Cardiac septum (tissue), 1 donor: ENCODE measurements at places on chromosomes 4 and X.

GRCh38 chr4:76282941-76283689, 23.4 kb upstream of the STBD1 start:
- no peak for DNase-seq

- no peak for DNase-seq
Measured at GRCh38 chr4:173038192-173038896, 130.3 kb upstream of the GALNT7 start.

DNA sequence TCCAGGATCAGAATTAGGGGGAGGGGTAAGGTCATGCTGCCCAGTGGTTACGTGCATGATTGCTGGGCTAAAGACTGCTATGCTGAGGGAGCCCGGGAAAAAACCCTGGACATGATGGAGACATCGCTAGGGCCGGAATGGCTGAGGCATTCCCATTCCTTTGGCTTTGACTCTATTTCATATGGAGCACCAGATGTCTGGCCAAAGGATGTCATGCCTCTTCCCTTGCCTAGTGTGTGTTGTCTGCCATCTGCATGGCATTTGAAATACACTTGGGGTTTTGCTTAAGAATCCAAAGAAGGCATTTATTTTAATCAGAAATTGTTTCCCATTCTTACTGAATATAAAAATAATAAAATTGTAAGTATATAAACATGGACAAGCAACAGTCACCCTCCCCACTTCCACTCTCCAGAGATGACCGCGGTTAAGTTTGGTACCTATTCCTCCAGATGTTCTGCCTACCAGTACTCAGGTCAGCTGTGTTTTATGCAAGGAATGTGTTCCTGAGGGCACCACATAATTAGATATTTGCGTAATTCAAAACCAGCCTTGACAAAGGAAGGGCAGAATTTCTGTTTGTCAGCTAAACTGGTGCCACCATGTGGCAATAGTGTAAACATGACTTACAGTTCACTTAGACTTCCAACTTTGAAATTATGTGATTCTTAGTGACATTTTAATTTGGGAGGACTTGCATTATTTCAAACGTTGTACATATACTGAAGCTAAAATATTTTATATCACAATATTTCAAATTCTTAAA, 105.9 kb downstream of the CT47B1 start:
- DNase-seq: no peak

- DNase-seq: no peak
Measured at GRCh38 chr4:78410676-78411075, 140.9 kb upstream of the ANXA3 start.

DNA sequence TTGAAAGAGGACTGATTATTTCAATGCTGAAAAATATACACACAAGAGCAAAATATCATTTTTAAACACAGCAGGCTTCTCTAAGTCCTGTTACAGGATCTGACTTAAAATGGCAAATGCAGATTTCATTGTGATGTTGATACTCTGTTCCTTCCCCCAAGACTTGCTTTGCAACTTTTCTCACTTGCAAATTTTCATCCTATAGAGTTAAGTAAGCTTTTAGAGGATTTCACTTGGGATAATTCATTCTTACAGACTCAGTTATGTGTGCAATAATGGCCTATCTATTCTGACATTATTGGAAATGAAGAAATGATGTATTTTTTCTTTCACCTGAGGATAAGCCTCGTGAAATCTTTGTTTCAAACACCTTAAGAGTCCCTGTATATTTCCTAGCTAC, 2403.2 kb downstream of the ARAP2 start:
- no peak for DNase-seq

DNA sequence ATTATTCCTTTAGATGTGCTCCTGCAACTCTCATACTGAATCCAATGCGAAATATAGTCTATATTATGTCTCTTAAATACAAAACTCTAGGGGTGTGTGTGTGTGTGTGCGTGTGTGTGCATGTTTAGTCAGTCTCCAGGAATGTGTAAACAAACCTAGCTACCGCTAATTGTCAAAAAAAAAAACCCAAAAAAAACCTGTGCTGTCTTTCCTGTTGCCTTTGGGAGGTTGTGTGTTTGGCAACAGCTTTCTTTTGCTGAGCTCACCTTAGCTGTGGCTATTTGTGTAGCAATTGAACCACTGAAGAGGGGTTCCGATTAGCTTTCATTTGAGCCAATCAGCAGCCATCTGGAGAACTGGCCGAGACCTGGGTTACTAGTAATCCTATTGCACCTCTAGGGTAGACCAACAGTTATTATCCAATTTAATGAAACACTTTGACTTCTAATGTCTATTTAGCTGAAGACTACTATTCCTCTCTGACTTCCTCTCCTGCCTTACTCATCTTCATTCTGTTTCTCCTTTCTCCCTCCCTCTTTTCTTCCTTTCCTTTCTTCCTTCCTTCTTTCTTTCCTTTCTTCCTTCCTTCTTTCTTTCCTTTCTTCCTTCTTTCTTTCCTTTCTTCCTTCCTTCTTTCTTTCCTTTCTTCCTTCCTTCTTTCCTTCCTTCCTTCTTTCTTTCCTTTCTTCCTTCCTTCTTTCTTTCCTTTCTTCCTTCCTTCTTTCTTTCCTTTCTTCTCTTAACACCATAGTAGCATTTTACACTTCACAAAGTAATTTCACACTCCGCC, 471.1 kb downstream of the GBA3 start:
- DNase-seq: no peak

DNA sequence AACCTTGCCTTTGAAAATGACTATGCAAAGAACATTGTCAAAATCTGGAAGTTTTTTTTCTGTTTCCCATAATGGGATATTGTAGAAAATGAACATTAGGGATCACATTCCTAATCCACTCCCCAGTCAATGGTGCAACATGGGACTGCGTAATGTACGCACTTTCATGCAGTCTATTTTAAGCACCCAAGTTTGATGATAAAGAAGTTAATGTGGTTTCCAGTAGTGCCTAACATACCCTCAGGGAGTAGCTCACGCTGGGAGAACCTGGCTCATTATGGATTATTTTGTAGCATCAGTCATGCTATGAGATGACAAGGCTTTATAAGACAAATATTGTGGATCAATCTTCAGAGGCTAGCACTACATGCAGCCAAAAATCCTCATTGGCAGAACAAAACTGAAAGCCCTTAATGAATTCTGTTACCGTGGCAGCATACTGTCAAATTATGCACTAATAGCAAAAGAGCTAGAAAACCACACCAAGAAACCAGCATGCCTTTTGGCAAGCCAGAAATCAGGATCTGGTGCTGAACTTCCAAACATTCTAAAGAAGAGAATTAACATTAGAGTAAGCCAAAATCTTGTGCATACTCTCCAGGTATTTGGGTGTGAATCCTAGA, 1392.8 kb upstream of the TENM3 start:
- DNase-seq: no peak

DNA sequence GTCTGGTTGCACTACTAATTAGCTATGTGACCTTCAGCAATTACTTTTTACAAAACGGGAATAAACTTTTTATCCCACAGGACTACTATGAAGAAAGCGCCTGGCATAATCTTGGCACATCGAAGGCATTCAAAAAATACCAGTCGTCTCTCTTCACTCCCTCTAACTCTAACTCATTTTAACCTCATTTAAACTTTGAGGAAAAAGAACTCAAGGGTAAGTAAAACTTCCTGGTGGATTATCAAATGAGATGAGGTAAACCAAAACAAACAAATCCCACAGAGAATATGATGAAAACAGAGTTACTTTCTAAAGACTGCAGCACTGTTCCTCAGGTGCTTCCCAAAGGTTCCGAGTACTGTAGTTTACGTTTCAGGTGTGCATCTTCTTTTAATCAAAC, 66.9 kb downstream of the SH3RF1 start:
- DNase-seq: no peak
